ENCODE measurements at places on chromosomes 6 and 20. TPM values are rescaled to one million over a fixed set of nuclear protein-coding genes. Genes with fewer than 3 reads are reported as not detected.
A peak's percentile ranks its signal among the peaks of the same experiment; 100 is the strongest.

DNA sequence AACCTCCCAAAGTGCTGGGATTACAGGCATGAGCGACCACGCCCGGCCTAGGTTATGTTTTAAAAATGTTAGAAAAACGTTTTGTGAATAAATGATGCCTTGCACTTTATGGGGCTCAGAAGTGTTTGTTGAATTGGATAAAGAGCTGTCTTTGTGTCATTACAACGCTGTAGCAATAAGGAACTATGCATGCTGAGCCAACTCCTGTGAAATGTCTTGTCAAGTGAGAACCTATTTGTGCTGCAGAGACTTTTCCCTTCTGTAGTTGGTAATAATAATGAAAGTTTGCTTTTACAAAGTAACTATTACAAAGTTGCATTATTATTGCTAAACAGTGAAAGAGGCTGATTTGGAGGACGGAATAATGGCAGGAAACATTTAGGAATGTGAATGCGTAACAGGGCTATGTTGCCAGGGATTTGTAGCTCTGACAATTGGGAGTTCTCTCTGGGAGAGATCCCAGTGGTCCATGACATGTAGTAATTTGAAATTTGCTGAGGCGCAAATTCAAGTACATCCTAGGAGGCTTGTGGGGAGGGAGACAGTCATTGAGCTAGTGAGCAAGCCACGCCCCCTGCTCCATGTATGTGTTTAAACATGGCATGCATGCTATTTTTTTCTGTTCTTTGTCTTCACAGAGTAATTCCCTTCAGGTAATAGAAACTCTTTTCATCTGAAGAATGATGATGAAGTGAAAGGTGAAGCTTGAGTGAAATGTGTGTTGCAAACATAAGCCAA is 16.8 kb upstream of the BICRAL start:
- no peak for DNase-seq

GRCh38 chr6:15386110-15386755 is 140.4 kb downstream of the JARID2 start:
- DNase-seq = no peak

DNA sequence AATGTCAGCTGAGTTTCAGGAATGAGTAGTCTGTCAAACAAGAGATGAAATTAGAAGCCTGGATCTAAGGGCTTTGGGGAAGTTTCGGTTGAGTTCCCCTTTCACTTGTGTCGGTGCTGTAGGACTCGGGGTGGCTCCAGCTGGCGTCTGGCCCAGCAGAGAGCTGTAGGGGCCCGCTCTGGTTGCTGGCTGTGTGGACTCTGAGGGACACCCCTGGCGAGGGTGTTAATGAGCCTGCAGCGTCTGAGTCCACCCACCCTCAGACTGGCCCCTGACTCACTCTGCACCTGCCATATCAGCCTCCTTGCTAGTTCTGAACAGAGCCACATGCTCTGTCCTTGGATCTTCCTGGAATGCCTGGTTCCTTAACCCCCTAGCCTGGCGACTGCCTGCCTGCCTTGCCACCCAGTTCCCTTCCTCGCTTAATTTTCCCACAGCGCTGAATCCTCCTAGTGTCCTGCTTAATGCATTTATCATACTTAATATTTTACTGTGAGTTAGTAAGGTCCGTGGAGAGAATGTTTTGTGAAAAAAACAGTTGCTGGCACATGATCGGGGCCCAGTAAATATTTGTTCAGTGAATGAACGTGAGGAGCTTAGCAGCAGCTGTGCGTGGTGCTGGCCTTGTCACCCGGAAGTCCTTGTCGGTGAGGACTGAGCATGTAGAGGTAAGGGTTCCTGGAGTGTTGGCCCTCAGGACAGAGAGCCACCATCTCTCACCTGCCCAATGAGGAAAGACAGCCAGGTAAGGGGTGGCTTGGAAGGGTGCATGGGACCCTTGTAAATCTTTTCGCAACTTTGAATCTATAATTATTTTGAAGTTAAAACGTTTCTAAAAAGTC is 1.6 kb downstream of the DNAJC5 start:
- no peak for DNase-seq

- peak; percentile 45 for DNase-seq
Measured at GRCh38 chr6:8462169-8462568, 26.8 kb upstream of the SLC35B3 start.

- DNase-seq = peak; percentile 45
Measured at GRCh38 chr6:2222275-2222842, 23.0 kb downstream of the GMDS start.

DNA sequence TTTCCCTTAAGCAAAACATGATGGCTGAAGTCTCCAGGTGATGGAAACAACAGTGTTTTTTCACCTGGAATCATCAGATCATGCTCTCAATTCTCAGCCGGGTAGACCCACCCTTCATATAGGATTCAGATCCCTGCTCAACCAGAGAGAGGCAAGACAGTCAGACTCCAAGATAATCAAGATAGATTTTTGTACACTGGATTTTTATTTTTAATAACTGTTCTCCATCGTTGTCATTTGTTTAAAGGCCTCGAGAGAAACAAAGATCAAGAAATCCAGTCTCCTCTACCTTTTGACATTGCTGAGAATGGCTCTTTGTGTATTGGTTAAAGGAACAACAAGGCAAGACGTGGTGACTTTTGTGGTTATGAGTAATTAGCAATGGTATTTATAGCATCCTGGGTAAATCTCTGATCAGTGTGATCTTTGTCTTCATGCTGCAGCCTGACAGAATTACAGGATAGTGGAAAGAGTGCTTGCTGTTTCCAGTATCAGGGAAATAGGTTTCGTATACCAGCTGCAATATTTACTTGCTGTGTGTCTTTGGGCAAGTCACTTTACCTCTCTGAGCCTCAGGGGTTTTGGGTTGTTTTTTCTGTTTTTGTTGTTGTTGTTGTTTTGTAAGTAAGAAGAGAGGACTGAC is 29.9 kb downstream of the ID4 start:
- peak; percentile 95 for DNase-seq

GRCh38 chr6:65123521-65123920 is 583.5 kb downstream of the EYS start:
- DNase-seq = no peak

- no peak for DNase-seq
Measured at GRCh38 chr6:11367638-11368199, 135.3 kb upstream of the NEDD9 start.

- DNase-seq = no peak
Measured at GRCh38 chr6:142901611-142902010, 43.4 kb downstream of the HIVEP2 start.

DNA sequence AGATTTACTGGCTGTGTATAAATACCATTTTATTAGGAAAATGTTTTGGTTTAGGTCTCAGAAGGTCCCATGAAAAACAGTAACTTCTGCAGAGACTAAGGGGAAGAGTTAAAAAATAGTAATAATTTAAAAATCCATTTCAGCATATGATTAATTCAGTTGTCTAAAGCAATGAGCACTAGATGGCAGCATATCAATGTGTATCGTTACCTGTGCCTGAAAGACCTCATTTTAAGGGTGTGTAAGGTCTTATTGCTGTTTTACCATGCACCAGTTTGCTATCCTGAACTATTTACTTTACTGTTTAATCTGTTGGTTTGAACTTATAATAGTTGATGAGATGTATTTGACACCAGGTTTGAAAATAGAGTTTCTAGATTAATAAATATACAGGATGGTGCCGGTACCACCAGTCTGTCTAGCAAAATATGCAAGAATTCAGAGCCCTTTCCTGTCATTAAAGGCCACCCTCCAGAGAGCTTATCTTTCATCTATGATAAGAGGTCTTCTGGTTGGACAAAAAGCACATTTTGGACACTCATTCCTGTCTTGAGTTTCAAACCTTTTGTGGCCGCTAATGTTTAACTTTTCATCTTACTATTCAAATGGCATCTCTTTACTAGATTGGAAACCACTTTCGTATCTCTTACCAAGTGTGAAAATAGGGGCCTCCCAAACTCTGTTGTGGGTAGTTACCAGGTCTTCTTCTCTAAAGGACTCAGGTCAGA is 8.9 kb upstream of the AHI1 start:
- DNase-seq = peak; percentile 60

DNA sequence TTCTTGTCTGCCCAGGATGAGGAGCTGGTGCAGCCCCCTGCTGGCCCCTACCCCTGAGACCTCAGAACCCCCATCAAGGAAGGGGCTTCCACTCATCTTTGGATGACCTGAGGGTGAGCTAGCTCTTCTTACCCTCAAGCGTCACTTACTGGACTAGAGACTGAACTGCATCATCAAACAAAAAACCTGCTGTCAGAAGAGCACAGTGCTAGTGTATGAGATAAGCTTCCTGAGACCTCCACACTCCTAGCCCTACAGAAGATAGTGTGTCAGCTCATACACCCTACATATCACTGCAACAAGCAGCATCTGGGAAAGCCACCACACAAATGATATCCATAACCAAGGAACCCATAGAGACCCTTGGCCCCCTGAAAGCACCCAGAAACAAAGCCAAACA is 15.0 kb downstream of the SLC22A16 start:
- DNase-seq = no peak

DNA sequence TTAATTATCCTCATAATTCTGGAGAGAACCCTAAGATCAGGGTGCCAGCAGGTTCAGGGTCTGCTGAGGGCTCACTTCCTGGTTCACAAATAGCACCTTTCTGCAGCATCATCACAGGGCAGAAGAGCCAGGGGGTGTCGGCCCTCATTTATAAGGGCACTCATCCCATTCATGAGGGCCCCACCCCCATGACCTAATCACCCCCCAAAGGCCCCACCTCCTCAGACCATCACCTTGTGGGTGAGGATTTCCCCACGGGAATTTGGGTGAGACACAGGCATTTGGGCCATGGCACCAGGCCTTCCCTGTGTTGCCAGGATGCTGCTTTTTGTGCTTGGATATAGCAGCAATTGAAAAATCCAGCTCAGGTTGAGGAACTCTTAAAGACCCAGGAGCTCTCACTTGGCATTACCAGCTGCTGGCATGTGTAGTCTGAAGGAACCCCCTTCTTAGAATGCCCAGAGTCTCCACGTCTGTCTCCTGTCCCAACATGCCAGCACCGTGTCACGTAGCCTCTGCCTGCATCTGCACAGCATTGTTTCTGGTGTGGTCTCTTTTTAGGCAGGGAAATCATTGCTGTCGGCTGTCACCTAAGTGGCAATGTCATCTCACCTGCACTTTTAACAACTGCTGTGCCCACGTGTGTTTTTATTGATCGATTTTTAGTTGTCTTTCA is 71.5 kb downstream of the RPP40 start:
- no peak for DNase-seq

- DNase-seq = no peak
Measured at GRCh38 chr6:160238761-160239751, 19.6 kb downstream of the SLC22A2 start.

- no peak for DNase-seq
Measured at GRCh38 chr6:137903933-137904821, 37.1 kb downstream of the TNFAIP3 start.

- DNase-seq = no peak
Measured at GRCh38 chr20:57849121-57849520, 139.3 kb upstream of the PMEPA1 start.

- DNase-seq = no peak
Measured at GRCh38 chr20:25327521-25328235, 63.0 kb downstream of the ABHD12 start.

DNA sequence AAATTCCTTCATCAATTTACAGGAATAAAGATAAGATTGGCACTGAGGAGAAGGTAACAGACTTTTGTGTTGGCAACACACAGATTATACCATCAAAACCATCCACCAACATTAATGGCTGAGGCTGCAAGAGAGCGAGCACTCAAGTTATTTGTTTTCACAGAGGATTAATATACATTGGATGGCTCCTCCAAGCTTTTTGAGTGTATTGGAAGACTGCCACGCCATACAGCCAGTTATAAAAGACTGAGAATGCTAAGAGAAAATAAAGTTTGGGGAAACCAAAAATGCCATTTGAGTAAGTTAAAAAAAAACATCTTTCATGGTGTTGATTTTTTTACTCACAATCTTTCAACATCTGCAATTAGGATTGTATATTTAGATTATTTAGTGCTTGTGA is 973.8 kb upstream of the SLC35B3 start:
- no peak for DNase-seq

DNA sequence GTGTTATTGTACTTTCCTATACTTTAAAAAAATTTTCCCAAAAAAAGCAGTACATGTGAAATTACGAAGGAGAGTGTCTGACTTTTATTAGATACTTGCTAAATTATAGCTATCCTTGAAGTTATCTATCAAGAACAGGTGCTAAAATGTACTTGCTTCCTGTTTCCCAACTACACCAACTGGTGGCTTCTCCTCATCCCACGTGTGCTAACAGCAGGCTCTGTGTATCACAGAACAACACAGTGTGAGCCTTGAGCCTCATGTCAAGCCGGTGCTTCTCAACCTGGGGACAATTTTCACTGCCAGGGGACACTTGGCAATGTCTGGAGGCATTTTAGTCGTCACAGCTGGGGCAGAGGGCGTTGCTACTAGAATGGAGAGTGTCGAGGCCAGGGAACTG is 36.2 kb upstream of the CDYL start:
- DNase-seq = no peak

DNA sequence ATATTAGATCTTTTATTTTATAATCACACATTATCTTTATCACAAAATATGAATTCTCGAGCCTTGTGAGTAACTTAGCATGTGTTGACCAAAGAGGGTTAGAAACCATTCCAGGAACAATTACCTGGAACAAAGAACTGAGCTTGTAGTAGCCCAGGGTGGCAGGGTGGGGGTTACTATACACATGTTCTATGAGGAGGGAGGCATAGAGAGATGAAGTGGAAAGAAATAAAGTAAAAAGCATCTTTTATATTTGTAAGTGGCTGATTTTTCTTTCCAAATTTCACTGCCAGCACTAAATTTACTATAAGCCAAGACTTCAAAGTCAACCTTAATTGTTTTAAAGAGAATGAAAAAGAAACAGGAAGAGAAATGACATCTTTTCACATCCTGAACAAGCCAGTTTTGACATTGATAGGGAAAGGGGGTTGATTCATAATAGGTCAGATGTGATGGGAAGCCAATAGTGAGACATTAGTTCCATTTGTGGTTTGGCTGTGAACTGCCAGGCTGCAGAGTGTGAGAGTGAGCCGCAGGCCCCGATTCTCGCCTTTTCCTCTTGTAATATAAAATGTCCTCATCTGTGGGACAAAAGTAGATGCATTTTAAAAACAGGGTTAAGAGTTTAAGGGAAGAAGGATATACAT is 52.7 kb upstream of the MYB start:
- DNase-seq = no peak

The ASCC3 gene
- total RNA-seq = 38.9 TPM

The ZGPAT gene
- 24.4 TPM for total RNA-seq

The COL20A1 gene
- total RNA-seq = not detected

The GNRH2 gene
- not detected for total RNA-seq

The NRSN1 gene
- total RNA-seq = not detected

The EYA2 gene
- total RNA-seq = not detected

The DOK5 gene
- total RNA-seq = 2.8 TPM

The RFX6 gene
- total RNA-seq = 0.08 TPM

The BCAS1 gene
- total RNA-seq = 0.13 TPM

The MAFB gene
- 1.2 TPM for total RNA-seq

Data from SK-MEL-5 (cell line).